Activated naive CD4-positive, alpha-beta T cell treated with anti-CD3 and anti-CD28 coated beads, Interleukin-2, amount 50 U/mL, for 16 hours (primary cell): ENCODE measurements at places on chromosomes 2 and 18.

- no peak for DNase-seq
These were observed 62.8 kb downstream of the LDLRAD4 start for GRCh38 chr18:13281406-13281805.

DNA sequence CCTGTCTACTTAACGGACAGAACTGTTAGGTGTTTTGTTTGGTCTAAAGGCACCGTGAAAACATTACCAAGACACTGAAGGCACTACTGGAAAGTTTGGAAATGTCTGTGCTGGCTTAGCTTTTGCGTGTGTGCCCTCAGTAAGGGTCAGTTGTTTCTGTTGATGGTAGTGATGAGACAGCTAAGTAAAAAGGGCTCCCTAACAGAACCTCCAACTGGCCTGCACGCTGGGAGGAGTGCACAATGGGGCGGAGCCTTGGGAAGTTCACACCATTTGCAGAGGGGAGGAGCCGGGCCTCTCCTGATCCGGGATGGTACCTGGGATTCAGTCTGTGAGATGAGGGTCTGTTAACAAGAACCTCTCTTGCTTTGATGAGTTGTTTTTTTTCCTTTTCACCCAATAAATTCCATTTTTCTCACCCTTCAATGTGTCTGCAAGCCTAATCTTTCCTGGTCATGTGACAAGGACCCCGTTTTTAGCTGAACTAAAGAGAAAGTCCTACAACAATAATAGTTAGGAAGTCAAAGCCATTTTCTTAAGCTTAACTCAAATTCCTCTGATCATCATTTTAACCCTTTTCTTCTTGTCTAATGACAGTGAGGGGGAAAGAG, 368.7 kb downstream of the PARD3B start:
- no peak for DNase-seq

- no peak for DNase-seq
These were observed 221.7 kb downstream of the PHLPP1 start for GRCh38 chr18:62937065-62937464.

DNA sequence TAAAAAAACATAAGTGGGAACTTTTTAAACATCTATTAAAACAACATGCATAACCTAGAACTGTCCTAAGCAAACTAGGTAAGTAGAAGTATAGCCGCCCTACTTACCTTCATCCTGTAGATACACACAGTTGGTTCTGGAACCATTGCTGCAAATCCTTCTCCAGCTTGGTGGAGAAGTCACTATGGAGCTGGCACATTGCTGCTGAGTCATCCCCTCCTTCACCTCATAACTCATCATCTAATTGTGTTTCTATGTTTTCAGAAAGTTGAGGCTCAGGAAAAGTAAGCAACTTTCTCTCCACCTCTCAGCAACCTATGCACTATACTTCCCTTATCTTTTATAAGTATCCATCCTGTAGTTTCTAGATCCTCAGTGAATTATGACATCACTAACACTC, 269.8 kb upstream of the MMADHC start:
- no peak for DNase-seq

- DNase-seq, result no peak
These were observed 42.4 kb downstream of the THUMPD2 start for GRCh38 chr2:39736640-39737039.

GRCh38 chr2:96344011-96344410, 8.4 kb downstream of the NCAPH start:
- DNase-seq, result no peak

- no peak for DNase-seq
These were observed 54.5 kb upstream of the DAPL1 start for GRCh38 chr2:158740621-158741020.

- DNase-seq, result no peak
These were observed 3.9 kb downstream of the DUSP28 start for GRCh38 chr2:240563951-240564560.

GRCh38 chr2:111204706-111205105, 84.0 kb downstream of the BCL2L11 start:
- no peak for DNase-seq

DNA sequence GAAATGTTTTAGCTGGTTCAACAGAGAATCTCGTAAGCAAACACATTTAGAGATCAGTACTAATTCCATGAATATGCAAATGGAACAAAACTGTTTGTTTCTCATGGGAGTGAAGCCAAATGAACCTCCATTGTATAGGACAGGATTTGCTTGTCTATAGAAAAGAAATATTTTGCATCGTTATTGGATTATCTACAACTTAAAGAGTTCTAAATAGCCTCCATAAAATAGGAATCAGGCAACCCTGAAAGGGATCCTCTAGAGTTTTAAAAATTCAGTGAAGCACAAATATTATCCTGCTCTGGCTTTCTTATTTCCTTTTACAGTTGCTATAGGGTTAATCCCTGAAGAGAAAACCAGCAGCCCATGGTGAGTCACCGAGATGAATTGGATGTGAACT, 378.4 kb upstream of the NRXN1 start:
- DNase-seq, result no peak

GRCh38 chr18:24762511-24762910, 302.1 kb downstream of the HRH4 start:
- no peak for DNase-seq

DNA sequence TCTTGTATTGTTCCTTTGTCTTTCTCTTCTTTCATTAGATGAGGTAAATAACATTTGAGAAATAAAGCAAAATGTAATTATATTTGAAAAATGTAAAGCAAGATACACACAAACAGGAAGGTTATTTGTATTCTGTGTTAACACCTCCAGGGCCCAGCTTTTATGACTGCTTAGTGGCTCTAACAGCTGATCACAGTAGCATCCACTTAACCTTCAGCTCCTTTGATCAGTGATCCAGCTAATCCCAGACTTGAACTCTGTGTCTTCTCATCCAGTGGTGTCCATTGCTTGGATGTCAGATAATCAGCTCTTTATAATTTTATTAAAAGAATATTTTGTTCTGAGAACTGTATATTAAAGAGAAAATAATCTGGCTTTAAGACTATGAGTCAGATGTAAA, 44.5 kb downstream of the PSMD14 start:
- no peak for DNase-seq

DNA sequence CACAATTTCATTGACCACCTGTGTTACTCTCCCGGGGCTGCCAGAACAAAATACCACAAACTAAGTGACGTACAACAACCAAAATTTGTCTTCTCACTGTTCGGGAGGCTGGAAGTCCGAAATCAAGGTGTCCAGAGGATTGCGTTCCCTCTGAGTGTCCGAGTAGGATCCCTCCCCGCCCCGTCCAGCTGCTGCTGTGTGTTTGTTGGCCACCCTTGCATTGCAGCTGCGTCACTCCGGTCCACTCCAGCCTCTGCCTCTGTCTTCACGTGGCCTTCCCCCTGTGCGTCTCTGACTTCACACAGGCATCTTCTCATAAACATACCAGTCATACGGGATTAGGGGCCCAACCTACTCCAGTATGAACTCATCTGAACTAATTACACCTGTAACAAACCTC, 251.8 kb upstream of the SMIM21 start:
- DNase-seq, result no peak

DNA sequence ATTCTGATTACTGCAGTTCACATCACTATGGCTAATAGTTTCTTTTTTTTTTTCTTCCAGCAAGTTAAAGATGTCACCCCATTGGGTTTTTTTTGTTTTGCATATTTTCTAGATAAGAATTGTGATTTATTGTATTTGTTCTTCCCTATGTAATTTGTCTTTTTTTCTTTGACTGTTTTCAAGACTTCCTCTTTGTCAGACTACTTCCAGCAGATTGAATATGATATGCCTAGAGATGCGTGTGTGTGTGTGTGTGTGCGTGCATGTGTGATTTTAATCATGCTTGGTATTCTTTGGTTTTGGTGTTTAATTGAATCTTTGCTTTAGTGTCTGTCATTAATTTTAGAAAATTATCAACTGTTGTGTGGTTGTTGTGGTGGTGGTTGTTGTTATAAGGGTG, 166.7 kb upstream of the SLC39A10 start:
- DNase-seq, result no peak

DNA sequence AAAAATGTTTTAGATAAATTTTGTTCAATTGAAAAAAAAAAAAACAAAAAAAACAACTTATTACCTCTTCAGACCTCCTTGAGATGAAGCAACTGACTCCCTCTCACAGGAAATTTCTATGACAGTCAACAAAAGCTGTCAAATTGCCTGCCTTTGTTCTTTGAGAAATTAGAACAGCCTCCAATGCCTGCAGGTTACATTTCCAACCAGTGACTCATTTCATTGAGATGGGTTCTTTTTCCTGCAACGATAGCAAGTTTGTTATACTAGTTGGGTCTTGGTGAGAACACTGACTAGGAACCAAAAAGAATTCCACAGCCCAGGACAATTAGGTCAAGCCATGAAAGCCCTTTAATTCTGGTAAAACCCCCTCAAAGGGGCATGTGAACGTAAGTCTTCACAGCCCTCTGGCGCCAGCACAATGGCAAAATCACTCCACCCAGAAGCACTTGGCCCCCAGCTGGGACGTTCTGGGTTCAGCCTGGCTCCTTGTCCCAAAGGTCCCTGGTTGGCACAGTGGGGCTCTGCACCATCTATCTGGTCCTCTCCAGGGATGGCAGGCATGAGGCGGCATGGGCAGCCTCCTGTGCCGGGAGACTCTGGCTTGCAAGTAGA, 87.0 kb downstream of the SPP2 start:
- no peak for DNase-seq

DNA sequence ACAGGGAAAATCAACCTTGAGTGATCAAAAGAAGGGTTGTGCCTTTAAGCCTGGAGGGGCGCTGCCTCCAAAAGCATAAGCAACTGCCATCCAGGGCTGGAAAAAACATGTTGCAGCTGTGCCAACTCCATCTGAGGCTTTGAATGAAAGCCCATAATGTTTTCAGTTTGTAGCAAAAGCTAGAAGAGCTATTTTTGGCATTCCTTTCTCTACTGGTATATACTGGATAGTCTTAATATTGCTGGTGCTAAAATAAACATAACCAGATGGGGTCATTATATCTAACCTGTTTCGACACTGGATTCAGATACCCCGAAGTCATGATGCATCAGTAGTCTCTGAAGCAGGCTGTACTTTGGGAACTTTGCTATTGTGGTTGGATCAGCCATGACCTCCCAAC, 25.1 kb downstream of the ANXA4 start:
- DNase-seq, result no peak

DNA sequence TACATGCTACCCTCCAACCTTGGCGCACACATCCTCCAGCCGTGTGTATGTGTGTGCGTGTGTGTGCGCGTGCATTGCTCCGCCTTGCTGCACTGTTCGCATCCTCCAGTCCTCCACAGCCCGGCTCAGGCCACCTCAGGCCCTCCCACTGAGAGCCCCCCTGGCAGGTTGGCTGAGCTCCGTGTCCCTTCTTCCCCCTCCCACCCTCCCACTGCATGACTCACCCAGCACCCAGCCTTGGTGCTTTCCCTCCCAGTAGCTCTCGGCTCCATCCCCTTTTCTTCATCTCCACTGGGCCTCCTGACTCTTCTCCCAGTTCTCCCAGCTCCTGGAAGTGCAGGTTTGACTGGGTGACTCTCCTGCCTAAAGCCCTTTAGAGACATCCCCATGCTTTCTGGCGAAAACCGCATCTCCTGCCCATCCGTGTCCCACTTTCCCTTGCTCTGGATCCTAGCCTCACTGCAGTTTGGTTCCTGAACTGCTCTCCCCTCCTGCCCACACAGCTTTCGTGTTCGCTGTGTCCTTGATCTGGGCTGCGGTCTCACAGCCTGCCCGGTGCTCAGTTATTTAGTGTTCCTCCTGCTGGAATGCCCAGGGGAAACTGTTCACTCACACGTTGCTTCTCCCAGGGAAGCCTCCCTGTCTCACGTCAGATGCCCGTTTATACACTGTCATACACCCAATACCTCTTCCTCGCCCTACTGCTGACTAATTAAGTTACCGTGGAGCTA, 4.9 kb downstream of the TMEM177 start:
- DNase-seq, result no peak

DNA sequence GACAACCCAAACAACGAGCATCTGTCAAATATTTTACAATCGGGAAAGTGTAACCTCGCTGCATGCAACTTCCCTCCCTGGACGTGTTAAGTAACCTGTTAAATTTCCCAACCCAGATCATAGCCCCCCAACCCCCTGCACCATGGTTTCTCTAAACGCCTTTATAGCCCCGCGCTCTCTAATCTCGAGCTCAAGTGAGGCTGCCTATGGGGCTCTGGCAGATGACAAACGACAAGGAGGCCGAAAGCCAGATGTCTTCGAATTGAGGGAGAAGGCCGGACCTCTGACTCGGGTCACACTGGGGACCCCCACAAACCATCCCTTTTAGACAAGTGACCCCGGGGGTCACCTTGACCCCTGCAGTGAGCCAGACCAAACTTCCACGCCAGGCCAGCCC, 526 bp downstream of the COX7A2L start:
- no peak for DNase-seq

- no peak for DNase-seq
These were observed 99.3 kb downstream of the MCFD2 start for GRCh38 chr2:46816151-46816845.

DNA sequence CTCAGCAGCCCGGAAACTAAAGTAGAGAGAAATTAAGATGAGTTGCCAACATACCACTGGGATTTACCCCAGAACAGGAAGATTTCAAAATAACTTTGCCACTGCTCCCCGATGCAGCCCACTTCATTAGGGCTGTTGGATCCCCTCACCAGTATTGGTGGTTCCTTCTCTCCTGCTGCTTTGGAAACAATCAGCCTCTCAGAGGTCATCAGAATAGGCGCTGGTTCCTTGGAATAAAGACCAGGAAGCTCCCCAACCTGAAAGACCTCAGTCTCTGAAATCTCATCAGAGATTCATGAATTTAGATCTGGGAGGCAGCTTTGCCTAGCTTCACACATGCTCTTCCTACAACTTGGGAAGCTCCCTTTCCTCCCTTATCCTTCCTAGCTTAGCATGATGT, 332.4 kb downstream of the STK39 start:
- no peak for DNase-seq

DNA sequence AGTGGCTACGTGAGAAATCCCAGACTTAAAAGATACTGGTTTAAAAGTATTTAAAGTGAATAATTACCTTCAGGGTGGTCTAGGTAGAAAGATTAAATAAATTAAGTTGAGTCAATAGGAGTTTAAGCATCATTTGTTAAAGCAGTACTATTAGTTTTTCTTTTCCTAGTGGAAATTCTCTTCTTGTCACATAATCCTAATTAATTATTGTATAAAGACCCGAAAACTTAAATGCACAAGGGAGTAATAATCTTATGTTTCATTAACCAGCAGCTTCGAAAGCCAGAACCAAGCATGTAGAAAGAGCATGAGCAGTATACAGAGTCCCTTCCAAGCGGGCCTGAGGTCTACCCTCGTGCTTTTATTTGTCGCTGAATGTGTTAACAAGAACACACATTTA, 90.2 kb upstream of the SKOR2 start:
- DNase-seq, result no peak
